ENCODE measurements at places on chromosomes 6 and 20. TPM values are rescaled to one million over a fixed set of nuclear protein-coding genes. Genes with fewer than 3 reads are reported as not detected.

The NFS1 gene
- 33.6 TPM for total RNA-seq

The MCM9 gene
- 36.6 TPM for total RNA-seq

The HAO1 gene
- total RNA-seq, result not detected

The TAGAP gene
- 160 TPM for total RNA-seq
